ENCODE measurements at places on chromosomes 13 and 19.
A peak's percentile ranks its signal among the peaks of the same experiment; 100 is the strongest.

- no peak for DNase-seq
Observed at GRCh38 chr13:27352698-27353097, 71.7 kb upstream of the GTF3A start.

- DNase-seq, result no peak
Observed at GRCh38 chr13:45516757-45517156, 52.0 kb downstream of the COG3 start.

GRCh38 chr19:32318884-32319520 is 26.4 kb upstream of the ZNF507 start:
- DNase-seq, result no peak

GRCh38 chr13:23443110-23443509 is 9.6 kb upstream of the SACS start:
- no peak for DNase-seq

- peak; percentile 87 for DNase-seq
Observed at GRCh38 chr13:24995225-24995804, 100.6 kb upstream of the PABPC3 start.

DNA sequence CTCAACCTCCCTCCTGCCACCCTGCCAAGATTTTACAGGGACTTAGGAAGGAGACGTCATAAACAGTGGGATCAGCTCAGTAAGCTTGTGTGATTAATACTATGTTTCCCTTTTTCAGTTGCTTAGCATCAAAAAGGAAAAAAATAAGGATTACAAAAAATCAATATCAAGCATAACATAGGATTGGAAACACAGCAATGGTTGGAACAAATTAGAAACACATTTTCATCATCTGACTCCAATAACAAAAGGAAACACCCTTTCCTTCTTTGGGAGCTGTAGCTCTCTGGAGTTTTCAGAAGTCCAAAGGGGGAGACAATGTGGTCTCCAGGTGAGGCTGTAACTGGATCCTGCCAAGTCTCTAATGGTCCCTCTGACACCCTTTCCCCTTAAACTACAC is 233.4 kb downstream of the B3GLCT start:
- no peak for DNase-seq

DNA sequence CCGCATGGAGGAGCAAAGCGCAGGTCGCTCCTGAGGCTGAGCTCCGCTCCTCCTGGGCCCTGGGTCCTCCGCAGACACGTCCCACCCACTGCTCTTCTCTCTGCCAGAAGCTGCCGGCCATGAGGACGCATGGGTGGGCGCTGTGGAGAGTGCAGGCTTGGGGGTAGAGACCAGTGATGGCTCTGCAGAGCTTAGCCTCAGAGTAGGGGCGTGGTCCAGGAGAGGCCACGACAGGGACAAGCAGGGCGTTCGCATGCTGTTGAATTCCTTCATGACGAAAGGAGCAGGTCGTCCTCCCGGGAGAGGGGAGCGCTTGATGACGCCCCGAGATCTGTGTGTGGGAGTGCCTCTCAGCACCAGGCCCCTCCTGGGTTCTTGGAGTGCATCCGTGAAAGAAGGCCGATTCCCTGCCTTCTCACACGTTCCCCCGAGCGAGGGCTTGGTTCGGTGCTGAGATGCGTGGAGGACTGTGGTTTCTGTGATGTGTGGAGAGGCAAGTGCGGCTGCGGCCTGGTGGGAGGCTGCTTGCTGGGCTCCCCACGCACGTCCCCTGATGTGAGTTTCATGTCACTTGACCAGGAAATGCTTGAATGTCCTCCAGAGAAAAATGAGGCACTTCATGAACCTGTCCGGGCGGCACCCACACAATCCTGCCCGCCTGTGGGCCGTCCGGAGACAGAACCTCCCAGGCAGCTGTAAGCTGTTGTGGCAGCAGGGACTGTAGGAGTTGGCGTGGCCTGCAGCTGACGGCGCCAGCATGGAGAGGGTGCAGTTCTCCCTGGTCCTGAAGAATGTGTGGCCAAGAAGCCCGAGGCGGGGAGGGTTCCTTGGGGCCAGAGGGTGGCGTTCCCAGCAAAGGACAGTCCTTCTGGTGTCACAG is 4.5 kb downstream of the SF3A2 start:
- peak; percentile 55 for DNase-seq

GRCh38 chr13:30730526-30730925 is 4.8 kb upstream of the ALOX5AP start:
- no peak for DNase-seq

- DNase-seq, result no peak
Observed at GRCh38 chr19:49104229-49104864, 9.8 kb upstream of the LIN7B start.

DNA sequence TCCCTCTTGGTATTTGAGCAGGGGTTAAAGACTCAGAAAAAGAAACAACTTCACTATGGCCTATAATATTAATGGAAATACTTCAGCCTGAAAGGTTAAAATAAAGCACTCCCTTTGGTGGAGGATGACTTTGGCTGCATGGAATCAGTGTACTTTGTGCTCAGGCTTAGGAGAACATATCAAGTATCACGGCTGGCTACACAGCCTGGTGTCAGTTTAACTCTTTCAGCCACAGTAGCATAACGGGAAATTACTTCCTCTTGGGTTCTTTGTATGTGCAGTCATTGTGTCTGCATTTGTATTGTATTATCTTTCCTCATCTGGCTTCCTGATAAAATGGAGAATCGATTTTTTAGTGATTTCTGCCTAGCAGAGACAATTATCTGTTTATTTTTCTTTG is 239.0 kb downstream of the GGACT start:
- no peak for DNase-seq

DNA sequence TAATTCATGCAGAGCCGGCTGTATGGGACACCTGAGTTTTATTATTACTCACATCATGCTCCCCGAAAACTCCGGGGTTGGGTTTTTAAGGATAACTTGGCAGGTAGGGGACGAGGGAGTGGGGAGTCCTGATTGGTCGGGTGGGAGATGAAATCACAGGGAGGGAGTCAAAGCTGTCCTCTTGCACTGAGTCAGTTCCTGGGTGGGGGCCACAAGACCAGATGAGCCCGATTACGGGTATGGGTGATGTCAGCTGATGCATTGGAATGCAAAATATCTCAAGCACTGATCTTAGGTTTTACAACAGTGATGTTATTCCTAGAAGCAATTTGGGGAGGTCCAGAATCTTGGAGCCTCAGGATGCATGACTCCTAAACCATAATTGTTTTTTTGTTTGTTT is 18.6 kb upstream of the COG3 start:
- peak; percentile 58 for DNase-seq
